GM12878 (cell line): ENCODE measurements at places on chromosomes 5 and 9.

GRCh38 chr5:112018846-112019245 lies 261.9 kb upstream of the NREP start:
- DNase-seq = peak; percentile 46

- no peak for DNase-seq
Observed at GRCh38 chr9:126612326-126612812, 1.4 kb upstream of the LMX1B start.

GRCh38 chr5:87885758-87886157 lies 382.9 kb downstream of the TMEM161B start:
- DNase-seq = no peak

DNA sequence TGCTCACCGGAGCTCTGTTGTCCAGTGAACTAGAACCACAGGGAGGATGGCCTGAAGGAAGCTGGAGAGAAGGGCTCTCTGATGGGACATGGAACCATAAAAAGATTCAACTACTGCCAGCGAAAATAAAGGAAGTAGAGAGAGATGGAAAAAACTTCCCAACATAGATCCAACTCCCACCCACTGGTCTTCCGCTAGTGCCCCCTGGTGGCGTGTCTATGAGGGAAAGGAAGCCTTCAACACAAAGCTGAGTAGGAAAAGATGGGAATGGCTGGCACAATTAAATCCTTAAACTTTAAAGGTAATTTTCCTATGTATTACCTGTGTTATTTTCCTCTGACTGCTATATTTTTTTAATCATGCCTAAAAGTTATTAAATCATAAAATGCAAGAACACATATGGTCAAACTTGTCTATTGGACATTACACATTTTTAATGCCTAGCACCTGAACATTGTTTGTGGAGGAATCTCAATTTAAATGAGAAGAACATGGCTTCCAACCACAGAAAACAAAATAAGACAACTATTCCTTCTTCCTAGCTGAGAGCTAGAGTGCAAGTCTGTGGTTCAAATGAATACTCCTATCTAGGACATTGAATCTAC lies 51.5 kb downstream of the CEP120 start:
- no peak for DNase-seq

GRCh38 chr9:105405514-105406131 lies 42.2 kb upstream of the FSD1L start:
- DNase-seq = peak; percentile 85

GRCh38 chr9:9565700-9566099 lies 1047.1 kb downstream of the PTPRD start:
- DNase-seq = no peak

DNA sequence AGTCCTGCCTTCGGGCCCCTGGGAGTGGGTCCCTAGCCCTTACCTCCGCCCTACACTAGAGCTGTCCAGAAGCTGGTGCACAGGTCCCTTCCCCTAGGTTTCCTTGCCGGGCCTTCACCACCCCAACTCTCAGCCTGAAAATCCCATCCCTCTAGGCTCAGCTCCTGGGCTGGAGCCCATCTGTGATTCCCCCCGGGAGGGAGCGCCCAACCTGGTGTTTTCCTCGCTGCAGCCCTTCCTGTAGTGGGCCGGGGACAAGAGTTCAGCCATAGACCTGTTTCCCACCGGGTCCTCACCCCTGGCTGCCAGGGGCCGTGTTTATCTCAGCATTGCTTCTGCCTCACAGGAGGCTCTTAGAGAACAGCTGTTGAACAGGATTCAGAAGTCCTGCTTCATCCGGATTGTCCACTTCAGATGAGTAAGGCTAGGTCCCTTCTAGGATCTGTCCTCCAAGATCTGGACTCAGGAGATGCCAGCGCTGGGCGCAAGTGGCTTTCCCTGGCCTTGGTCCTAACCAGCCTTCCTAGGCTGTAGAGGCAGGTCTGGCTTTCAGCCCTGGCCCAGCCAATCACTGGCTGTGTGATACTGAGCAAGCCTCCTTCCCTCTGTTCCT lies 965 bp downstream of the GLIPR2 start:
- no peak for DNase-seq

GRCh38 chr9:113918697-113919350 lies 42.7 kb downstream of the ZNF618 start:
- no peak for DNase-seq

DNA sequence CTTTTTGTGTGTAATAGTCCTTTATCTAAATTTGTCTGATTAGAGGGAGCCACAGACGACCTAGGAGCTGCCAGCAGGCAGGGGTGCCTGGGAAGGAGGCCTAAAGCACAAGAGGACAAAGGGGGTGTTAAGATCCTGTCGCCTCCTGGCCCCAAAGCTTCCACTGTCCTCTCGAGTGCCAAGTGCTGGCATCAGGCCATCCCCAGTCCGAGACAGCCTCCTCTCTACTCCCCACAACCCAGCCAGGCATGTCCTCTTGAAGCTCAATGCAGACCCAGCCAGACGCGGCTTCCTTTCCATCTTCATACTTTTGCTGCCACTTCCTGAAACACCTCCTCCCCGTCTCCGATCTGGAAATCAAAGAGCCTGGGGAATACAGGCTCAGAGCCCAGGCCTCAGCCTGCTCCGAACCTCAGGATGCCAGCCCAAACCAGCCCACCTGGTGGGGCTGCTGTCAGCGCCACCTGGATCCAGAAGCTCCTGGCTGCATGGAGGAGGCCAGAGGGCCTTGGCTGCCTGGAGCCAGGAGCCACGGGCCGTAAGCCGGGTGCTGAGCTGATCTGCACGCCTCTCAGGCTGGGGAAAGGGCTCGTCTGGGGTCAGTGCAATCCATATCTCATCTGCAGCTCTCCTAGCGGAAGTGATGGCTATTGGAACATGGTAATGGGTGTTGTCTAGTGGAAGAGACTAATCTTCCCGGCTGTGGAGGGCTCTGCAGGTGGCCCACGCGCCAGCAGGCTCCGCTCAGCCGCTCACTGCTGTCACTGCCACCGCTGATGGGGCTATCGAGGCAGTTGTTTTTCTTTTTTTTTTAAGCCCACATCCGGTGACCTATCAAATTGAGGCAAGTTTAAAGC lies 60.2 kb upstream of the FUBP3 start:
- no peak for DNase-seq

DNA sequence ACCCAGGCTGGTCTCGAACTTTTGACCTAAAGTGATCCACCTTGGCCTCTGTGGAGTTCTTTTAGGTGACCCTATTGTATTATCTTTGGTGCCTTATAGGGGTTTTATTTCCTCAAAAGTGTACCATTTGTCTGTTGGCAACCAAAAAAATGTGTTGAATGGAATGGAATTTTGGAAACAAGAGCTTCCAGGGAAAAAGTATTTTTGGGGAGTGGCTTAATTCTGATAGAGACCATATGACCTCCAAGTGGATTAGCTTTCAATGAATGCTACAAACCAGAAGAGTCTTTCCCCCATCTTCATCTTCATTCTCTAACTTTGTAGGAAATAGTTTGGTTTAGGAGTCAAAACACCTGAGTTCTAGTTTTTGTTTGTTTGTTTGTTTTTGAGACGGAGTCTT lies 3.4 kb upstream of the OGN start:
- no peak for DNase-seq

DNA sequence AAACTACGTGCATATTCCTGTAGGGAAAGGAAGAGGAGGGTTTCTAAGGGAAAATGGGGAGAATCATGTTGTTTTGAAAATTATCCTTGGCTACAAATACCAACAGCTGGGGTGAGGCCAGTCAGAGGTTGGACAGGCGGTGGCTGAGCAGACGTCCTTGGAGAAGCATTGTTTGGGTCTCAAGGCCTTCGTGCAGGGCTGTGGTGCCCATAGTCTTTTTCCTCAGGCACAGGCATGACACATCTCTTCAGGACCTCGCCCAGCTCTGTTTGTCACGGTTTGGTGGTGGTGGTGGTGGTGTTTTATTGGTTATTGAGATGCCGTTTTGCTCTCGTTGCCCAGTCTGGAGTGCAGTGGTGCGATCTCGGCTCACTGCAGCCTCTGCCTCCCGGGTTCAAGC lies 27.8 kb upstream of the EGFL7 start:
- DNase-seq = no peak

DNA sequence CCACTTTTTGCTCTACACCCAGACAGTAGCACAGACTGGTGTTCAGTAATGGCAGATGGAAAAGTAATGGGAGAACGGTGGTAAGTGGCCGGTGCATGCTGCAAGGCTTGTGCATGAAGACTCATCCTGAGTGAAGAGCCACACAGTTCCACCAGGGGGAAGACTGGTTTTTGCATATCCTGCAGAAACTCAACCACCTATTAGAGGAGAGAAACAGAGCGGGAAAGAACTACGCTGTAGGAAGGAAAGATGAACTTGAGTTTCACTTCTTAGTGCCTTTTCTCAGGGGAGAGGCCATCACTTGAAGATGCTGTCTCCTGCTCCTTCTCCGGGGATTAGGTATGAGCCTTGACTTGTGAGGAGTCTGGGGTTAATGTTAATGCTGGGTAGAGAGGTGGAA lies 9.4 kb upstream of the PRSS3 start:
- no peak for DNase-seq
